ENCODE measurements at places on chromosomes 7 and 10. TPM values are rescaled to one million over a fixed set of nuclear protein-coding genes. Genes with fewer than 3 reads are reported as not detected.

Gene TBX20
- total RNA-seq, result not detected

DNA sequence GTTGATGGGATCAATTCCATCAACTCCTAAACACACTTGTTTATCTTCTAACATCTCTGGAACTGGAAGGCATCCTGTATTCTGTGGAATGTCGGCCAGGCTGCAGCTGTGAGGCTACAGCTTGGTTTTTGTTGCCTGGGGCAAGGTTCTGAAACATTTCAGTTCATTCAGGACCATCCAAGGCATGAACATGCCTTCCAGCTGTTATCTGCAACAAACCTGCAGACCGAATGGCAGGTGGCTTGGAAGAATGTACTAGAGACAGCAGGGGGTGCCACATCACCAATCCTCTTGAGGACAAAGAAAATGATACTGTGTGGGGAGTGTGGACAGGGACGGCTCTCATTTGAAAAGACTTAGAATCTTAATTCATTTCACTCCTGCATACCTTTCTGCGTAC is 12.4 kb downstream of the PAPOLB start:
- H3K27ac ChIP-seq, result no peak overlapping the region
- no peak overlapping the region for H3K4me3 ChIP-seq
- no peaks in the 10 kb centered on the region for H3K4me1 ChIP-seq
- H3K36me3 ChIP-seq, result no peaks in the 10 kb centered on the region
- DNase-seq, result peak; percentile 32

Gene HACD1
- 23.1 TPM for total RNA-seq

Gene ASL
- total RNA-seq, result 18.7 TPM

DNA sequence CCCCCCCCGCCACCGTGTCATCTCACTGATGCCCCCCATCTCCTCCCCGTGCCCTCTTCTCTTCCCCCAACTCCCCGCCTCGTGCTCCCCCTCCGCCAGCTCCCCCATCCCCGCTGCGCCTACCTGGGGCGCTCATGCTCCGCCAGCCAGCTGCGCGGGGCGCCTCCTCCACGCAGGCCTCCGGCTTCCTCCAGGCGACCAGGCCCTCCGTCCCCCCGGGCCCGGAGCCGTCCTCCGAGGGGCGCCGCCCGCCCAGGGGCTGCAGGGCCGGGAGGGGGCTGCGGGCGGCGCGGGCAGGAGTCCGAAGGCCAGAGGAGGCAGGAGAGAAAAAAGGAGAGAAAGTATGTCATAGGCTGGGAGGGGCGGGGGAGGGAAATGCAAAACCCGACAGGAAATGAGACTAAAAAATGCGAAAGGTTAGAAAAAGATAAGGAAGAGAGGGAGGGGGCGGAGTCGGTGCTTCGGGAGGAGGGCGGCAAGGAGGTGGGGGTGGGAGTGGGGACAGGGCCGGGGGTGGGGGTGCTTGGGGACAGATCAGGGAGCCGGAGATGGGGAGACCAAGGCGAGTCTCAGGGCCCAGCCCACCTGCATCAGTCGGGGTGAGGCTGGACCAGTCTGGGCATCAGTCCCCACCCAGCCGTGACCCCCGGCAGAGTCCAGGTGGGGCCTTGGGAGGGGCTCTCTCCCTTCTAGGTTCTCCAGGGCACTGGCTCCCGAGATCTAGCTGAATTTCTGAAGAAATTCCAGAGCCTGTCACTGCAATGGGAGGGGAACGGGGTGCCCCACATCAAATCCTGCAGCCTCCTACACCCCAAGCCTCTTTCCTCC is at the start of gene CARD11:
CARD11 (minus strand) TSS at position 324 of the 828 bp plus-strand sequence. CDS start 85,361 bp downstream, outside the sequence.
- DNase-seq, result no peak
- no peaks in the 10 kb centered on the region for H3K36me3 ChIP-seq
- H3K27me3 ChIP-seq, result no peaks in the 10 kb centered on the region
- no peak within 1 kb of the TSS for H3K27ac ChIP-seq
- no peaks in the 10 kb centered on the region for H3K4me1 ChIP-seq
- H3K4me3 ChIP-seq, result no peak within 1 kb of the TSS
